Cortex of kidney (tissue), 1 donor: ENCODE measurements at places on chromosomes 11 and 22.

DNA sequence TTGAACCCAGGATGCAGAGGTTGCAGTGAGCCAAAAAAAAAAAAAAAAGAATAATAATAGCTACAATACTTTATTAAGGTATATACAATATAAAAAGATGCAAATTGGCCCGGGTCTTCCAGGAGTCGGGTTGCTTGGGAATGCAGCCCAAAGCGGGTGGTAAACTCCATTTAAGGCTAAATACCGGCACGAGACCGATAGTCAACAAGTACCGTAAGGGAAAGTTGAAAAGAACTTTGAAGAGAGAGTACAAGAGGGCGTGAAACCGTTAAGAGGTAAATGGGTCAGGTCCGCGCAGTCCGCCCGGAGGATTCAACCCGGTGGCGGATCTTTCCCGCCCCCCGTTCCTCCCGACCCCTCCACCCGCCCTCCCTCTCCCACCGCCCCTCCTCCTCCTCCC, 143.3 kb downstream of the DLG2 start:
- DNase-seq: no peak

DNA sequence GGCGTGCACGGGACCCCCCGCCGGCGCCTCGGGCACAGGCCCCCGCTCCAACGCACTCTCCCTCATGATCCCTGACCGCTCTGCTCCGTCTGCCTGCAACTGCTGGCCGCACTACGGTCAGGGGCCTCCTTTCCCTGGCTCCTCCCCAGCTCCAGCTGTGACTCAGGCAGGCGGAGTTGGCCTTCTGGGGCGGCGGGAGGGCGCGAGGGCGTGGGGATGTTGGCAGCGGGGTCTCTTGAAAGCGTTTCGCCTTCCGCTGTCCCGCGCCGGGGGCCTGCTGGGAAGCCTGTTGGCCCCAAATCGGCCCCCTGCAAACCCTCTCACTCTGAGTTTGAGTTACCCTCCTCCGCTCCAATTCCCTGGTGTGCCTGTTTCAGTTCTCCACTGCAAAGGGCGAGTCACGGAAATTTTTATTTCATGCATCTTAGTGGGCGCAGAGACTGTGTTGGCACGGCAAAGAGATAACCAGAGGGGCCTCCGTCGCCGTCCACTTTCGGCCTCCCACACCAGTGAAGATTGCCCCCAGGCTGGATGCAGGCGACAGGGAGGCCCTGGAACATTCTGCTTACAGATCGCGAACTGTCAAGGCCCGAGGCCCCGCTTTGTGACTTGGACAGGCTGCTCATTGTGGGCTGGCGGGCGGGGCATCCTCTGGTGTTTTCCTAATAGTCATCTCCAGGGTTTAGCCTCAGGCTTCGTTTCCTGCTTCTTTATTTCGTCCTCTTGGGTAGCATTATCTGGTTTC, at the start of gene CAVIN3:
TSS of gene CAVIN3 (minus strand) at position 91 of the 745 bp plus-strand sequence. CDS start at position 66, 25 bp downstream.
- DNase-seq: no peak

- no peak for DNase-seq
These were observed 28.3 kb downstream of the DRD2 start for GRCh38 chr11:113446938-113447337.

DNA sequence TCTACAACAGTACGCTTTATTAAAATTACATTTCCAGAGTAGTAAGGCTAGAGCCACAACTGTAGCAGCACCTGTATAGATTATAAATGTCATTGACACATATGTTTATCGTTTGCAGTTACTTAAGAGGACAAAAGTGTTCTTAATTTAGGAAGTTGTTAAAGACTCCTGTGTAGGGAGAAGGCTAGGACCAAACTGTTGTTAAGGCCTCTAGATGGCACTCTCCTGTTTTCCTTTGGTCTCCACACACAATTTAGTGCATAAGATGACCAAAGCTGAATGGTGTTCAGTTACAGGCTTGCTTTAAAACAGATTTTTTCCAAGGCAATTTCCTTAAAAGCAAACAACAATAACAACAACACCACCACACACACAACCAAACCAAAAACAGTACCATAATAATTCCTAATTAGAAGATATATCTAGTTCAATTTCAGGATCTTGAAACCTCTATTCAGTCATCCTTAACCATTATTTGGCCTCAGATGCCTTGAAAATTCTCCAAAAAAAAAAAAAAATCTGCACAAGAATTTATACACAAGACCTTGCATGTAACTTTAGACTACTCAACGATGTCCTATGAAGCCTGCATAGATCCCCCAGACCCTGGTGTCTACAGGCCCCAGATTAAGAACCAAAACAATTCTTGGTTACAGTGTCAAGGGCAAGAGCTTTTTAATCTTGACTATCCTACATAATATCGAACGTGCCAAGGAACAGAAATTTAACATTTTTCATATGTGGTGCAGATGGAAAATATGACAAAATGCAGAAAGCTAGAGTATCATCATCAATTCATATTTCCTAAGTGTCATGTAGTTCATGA, 42.6 kb upstream of the APOA1 start:
- DNase-seq: no peak

DNA sequence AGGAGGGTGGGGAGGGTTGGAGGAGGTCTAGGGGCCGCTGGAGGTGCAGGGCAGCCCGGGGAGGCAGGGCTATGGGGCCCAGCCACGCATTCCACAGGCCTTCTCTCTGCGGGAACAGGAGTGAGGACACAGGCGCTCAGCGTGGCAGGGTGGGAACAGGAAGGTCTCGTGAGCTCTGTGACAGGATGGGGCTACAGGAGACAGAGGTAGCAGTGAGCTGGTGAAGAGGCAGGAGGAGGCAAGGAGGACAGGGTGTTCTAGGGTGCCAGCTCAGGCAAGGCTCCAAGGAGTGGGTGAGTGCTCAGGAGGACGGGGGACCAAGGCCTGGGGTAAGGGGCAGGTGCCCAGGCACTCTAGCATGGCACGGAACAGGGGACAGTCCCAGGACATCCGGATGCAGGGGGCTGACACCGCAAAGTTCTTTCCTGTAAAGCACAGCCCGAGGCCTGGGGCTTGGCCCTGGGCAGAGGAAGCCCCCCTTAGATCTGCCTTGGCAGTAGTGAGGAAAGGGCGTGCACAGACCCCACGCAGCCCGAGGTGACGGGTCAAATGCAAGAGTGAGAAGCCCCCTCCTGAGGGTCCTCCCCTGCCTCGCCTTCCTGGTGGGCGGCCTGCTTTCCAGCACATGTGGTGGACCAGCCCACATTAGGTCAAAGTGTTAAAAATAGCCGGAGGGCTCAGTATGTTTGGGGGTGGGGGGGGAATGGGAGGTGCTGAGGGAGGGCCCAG, 4.7 kb upstream of the NEAT1 start:
- DNase-seq: no peak

DNA sequence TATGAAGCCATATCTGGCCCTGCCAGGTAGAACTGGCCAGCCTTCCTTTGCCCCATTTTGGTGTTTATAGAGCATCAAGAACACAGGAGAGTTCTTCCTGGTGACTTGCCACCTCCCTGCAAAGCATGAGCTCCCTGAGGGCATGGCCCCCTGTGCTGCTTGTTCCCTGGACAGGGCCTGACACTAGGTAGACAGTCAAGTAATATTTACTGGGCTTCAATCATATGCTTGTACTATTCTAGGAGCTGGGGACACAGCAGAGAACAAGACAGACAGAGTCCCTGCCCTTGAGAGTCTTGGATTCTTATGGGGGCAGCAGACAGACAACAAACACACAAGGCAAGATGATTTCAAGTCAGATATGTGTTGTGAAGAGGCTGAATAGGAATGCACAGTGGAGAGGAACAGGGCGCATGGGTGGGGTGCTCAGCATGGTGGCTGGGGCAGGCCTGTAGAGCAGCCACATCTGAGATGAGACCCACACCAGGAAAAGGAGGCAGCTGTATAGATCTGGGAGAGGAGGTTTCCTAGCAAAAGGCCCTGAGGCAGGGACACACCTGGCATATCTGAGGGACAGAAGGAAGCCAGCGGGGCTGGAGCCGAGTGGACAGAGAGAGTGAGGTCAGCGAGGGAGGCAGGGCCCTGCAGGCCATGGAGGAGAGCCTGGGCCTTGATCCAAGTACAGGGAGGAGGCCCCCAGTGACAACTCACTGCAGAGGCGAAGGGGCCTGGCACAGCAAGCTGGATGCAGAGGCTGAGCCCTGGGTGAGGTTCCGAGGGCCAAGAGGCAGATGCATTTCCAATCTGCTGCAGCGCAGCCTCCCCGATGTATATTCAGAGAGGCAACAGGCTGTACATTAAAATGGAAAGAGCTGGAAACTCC, 10.2 kb upstream of the CBX6 start:
- no peak for DNase-seq
